ENCODE measurements at places on chromosomes 3 and 15.

- DNase-seq, result peak; percentile 74
Measured at GRCh38 chr15:101128221-101129015, 123.4 kb downstream of the CHSY1 start.

DNA sequence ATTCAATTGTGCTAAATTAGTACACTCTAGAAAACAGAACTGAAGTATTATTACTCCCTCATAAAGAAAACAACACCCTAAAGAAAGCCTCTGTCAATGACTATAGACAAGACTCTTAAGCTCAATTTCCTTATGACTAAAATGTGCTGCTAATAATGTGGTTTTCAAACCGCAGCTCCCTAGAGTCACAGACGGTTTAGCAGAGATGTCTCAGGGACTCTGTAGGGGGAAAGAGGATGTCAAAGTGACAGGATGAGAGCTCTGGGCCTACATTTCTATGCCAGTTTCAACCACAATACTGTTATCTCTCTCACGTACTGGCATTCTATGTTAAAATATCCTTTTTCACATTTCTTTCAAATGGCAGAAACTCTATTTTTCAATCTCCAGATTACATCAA is 37.6 kb upstream of the WDR49 start:
- DNase-seq, result no peak

GRCh38 chr15:50257332-50257731 is 8.2 kb downstream of the HDC start:
- DNase-seq, result no peak

DNA sequence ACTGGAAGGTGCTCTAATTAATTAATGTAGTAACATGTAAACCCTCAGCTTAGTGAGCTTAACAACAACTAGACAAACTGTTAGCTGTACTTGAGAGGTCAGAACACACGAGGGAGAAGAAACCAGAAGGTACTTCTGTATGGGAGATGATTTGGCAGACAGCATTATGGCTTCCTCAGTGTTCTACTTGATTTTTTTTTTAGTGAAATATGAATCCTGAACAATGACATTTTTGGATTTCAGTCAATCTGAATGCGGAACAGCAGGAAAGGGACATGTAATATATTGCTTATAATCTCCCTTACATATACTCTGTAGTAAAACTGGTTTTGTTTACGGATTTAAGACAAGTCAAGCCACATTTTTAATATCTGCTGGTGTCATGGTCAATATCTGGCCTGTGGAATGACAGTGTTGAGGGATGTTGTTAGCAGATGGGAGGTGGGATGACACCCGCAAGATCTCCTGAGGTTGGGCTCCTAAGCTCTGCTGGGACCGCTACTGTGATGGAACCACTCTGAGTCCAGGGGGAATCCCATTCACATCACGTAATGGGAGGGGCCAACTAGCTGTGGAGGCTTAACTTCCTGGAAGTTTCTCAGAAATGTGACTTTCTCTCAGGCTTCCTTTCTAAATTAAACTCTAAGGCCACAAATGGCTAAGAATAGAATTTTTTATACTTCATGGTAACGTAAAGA is 18.7 kb downstream of the TNFAIP8L3 start:
- no peak for DNase-seq

- DNase-seq, result no peak
Measured at GRCh38 chr15:56383010-56383409, 17.8 kb downstream of the TEX9 start.

All from posterior vena cava (tissue), 2 donors.